Stimulated activated CD4-positive, alpha-beta T cell treated with anti-CD3 and anti-CD28 coated beads, Interleukin-1b, Interleukin-23, amount 100 ng/mL, for 24 hours (primary cell): ENCODE measurements at places on chromosomes 3 and 15.
A peak's percentile ranks its signal among the peaks of the same experiment; 100 is the strongest.

DNA sequence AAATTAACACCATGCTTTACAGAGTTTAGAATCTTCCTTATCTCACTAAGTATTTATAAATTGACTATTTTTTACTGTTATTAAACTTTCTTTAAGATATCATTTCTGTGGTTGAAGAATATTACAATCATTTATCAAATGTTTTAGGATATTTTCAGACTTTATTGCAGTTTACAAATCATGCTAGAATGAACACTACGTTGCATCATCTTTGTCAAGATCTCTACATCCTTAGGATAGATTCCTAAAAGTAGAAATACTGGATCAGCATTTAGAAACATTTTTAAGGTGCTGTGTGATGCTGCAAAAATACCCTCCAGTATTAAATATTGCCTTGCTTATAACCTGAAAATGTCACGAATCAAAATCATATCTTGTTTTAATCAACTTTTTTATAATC, 2.5 kb upstream of the PLD1 start:
- no peak for DNase-seq

GRCh38 chr3:172705170-172705569, 5.7 kb downstream of the NCEH1 start:
- DNase-seq: no peak

DNA sequence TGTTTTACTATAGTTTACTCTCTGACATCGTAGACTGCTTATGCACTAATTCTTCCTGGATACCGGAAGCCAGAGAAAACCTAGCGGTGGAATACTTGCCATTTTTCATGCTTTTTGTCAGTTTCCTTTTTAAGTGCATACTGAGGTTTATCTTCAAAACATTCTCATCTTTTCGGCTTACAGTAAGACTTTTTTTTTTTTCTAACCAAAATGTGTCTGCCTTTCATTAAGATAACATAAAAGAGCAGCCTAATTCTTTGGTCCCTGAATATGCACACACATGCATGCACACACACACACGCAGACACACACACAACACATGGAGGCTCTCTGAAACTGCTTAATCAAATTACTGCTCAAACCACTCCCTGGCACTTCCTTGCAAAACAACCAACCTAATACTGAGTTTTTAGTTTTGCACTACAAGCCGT, 1.3 kb downstream of the ZNF445 start:
- no peak for DNase-seq

- peak; percentile 35 for DNase-seq
These were observed at the start of gene SCG3 for GRCh38 chr15:51681303-51681963. Gene SCG3, plus strand, starts transcription at chr15:51681503. Its CDS starts 253 bp downstream, at chr15:51681756.

GRCh38 chr15:93073465-93073952, 15.5 kb downstream of the RGMA start:
- no peak for DNase-seq

DNA sequence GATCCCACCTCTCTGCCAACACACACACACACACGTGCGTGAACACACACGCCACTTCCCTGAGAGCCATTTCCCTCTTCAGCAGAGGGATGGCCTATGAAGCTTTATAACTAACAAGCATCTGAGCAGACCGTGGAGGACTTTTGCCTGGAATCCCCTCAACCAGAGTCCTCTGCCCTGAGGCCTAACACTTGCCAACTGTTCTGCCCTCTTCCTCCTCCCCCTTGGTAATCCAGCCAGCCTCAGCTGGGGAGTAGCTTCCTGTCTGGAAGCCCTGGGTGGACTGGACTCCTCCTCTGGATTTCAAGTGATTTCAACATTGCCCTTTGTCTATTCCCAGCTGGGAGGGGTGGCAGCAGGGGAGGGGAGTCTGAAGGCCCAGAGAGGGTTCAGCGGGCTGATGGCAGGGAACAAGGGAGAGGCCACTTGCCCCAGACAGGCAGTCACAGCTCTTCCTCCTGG, 68.4 kb upstream of the HACD2 start:
- DNase-seq: no peak

DNA sequence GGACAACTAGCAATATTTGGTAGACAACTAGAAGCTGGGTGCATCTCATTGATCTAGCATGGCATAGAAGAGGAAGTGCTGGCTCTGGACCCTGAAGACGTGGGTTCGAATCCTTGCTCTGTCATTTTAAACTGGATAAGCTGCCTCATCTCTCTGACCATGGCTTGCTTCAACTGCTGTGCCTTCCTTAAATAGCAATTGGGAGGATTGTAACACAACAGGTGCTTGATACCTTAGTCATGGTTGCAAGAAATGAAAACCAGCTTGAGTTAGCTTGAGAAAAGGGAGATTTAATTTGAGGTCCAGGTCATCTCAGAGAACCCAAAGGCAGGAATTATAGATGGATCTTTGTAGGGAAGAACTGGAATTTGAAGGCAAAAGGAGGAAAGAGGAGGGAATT, 14.8 kb upstream of the RGMA start:
- DNase-seq: no peak

DNA sequence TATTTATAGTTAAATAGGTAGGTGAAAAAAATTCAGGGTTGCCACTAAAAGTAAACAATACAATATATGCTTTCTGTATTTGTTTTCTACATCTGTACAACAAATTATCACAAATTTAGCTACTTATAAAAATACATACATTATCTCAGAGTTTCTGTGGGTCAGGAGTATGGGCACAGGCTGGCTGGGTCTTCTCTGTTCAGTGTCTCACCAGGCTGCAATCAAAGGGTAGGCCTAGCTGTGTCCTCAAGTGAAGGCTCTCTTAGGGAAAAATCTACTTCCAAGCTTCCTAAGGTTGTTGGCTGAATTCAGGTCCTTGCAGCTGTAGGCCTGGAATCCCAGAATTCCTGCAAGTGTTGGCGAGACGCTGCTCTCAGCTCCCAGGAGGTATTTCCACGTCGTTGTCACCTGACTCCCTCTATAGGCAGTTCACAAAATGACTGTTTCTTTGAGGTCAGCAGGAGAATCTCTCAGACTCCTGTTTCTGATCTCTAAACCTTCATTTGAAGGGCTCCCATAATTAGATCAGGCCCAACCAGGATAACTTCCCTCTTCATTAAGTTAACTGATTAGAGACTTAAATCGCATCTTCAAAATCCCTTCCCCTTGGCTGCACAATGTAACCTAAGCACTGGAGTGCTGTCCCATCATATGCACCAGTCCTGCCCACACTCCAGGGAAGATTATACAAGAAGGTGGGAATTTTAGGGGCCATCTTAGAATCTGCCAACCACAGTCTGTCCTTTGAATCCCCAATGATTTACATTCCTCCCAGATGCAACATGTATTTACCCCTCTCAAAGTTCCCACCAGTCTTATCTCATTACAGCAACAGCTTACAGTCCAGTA, 296.6 kb downstream of the SUCLG2 start:
- DNase-seq: no peak

DNA sequence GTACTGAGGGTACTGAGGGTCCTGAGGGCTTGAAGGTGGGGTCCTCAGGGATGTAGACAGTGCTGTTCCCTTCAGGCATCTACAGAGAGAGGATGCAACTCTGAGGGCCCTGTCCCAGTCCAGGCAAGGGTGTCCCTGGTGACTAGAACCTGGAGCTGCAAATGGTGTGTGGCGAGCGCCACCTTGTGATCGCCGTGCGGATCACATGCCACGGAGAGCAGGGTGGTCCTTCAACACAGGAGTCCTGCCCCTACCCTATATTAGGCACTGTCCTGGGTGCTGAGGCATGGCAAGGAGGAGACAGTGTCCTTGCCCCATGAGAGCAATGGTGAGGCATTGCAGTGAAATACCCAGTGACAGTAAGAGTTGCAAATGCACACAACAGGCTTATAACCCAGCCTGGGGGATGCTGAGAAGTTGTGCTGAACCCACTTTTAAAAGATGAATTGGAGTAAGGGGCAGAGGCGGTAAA, 23.6 kb downstream of the RHCG start:
- DNase-seq: no peak

- DNase-seq: no peak
These were observed 3.4 kb downstream of the FYCO1 start for GRCh38 chr3:45992133-45992729.

- no peak for DNase-seq
These were observed 139.4 kb downstream of the BBX start for GRCh38 chr3:107662124-107662507.

- no peak for DNase-seq
These were observed 26.7 kb upstream of the TMC3 start for GRCh38 chr15:81400640-81401236.

DNA sequence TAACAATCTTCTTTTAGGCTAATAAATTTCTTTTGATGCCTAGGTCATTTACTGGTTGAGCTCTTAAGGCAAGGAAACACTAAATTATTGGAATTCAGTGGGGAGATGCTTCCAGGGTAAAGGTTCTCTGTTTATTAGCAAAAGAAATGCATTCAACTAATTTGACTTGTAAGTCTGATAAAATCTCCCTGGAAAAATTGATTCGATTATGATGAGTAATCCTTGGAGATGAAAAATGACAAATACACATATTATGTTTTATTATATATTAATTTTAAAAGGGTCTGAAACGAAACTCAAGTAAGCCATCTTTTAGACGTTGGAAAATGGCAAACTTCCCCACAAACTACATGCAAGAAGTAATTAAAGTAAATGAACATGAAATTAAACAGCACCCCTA, 328.0 kb downstream of the FOXP1 start:
- DNase-seq: no peak

DNA sequence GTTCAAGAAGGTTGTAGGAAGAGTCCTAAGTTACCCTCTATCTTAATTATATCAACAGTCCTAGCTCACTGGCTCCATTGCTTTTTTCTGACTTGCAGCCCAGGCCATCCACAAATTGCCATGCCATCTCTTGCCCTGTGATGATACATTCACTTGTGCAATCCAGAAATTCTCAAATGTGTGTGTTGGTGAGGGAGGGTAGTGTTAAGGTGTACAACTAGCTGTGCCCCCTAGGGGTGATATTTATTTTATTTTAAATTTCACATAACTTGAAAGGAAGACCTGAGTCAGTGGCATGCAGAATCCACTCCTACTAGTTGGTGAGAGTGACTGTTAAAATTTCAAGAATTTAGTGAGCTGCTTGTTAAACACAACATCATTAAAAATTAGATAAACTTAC, 156.1 kb upstream of the ANKRD28 start:
- DNase-seq: no peak

- DNase-seq: no peak
These were observed 79.0 kb upstream of the VGLL3 start for GRCh38 chr3:87069971-87070370.

- no peak for DNase-seq
These were observed 7.7 kb upstream of the AADACL2 start for GRCh38 chr3:151726016-151726415.

- DNase-seq: no peak
These were observed 30.4 kb downstream of the RPL22L1 start for GRCh38 chr3:170839518-170840100.

- DNase-seq: no peak
These were observed 107.8 kb downstream of the SNRK start for GRCh38 chr3:43394041-43394554.

- DNase-seq: no peak
These were observed 69.2 kb upstream of the LIMD1 start for GRCh38 chr3:45525146-45525919.

- DNase-seq: no peak
These were observed 317.7 kb upstream of the TPRG1 start for GRCh38 chr3:188853856-188854771.

DNA sequence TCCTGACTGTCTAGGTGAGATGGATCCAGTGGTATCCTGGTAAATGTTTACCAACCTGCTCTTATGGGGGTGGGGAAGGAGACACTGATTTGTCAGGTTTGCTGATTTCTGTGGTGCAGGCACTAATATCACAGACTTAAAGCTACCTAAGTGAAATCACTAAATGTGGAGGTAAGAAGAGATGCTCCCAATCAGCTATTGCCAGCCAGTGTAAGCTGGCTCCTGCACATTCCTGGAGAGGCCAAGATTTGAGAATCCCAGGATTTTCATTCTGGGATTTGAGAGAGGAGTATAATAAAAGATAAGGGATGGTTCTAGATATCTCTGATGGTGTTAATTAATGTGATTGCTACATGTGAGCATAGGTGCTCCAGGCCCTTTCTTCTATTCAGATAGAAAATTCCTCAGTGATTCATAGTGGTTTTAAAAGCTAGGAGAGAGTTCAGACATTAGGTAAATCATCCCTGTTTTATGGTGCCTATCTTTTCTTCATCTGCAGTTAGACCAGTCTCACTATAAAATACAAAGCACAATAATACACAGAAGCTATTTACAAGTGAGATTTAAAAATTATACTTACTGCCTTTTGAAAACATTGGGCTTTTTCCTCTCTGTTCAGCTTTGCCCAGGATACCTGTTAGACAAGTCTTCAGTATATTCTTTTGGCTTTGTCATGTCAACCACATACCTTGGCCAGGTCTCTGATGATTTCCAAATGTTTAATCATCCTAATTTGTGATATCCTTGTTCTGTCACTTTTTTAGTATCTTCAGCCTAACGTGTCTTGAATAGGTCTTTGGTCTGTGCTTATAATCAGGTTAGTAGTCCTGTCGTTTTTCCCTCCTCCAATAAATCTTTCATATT, 90.9 kb downstream of the MBNL1 start:
- no peak for DNase-seq

GRCh38 chr3:11128682-11129632, 25.3 kb upstream of the HRH1 start:
- no peak for DNase-seq

DNA sequence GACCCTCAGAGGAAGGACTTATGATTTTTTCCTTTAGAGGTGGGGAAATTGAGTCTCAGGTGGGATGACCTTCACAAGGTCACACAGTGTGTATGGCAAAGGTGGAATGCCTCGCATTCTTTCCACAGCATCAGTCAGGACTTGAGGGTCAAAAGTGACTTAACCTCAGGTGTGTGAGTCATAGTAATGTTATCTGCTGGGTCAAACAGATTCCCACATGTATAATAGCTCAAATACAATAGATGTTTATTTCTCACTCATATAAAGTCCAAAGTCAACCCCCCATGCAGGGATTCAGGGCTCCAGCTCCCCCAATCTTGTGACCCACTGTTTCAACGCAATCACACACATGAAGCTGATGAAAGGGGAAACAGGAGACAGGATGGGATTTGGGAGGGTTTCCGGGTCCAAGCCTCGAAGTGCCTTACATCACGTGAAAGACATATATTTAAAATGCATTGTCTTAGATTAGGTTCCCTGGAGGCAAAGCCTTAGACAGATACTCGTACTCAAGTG, 34.0 kb upstream of the CCDC174 start:
- no peak for DNase-seq

GRCh38 chr3:37816271-37816670, 45.4 kb upstream of the CTDSPL start:
- no peak for DNase-seq

GRCh38 chr15:99320374-99321215, 69.3 kb downstream of the LRRC28 start:
- DNase-seq: no peak
